Retinal pigment epithelial cell (primary cell): ENCODE measurements at places on chromosomes 5 and 9.

GRCh38 chr9:126607086-126607485, 6.6 kb upstream of the LMX1B start:
- no peak for DNase-seq

- DNase-seq, result no peak
Measured at GRCh38 chr5:179908528-179908927, 831 bp upstream of the TBC1D9B start.

- no peak for DNase-seq
Measured at GRCh38 chr9:37919246-37919955, 15.5 kb upstream of the SLC25A51 start.

DNA sequence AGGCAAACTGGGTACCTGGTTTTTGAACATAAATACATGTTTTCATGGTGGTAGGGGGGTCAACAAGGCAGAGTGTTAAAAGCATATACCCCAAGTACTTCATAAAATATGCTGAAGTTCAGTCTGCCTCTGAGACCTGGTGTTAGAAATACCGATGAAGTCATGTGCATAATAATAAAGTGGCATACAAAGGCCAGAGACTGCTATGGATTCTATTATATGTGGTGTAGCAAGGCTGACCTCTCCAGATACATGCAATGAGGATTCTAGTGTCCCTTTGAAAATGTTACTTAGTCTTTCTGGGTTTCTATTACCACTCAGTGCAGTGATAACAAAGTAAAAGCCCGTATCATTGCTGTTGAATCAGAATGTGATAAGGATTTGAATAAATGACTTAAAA, 487.5 kb upstream of the ZNF608 start:
- no peak for DNase-seq

- no peak for DNase-seq
Measured at GRCh38 chr5:149014571-149015031, 48.3 kb downstream of the SH3TC2 start.

DNA sequence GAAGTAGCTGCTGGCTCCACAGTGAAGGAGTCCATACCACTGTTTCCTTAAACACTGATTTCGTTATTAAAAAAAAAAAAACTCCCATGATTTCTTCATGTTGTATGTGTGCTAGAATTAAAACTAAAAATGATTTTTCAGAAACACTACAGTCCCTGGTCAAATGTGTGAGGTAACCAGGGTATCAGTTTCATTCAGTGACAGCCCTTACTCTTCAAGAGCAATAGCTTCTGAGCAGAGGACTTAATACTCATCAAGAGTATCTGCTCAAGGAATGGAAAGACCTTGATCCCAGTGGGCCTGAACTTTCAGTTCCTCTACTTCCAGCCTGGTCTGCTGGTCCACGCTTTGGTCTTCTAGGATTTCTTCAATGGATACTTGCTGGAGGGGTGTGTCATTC, 95.1 kb downstream of the BNC2 start:
- DNase-seq, result no peak

- no peak for DNase-seq
Measured at GRCh38 chr5:36312953-36313672, 11.4 kb upstream of the RANBP3L start.

DNA sequence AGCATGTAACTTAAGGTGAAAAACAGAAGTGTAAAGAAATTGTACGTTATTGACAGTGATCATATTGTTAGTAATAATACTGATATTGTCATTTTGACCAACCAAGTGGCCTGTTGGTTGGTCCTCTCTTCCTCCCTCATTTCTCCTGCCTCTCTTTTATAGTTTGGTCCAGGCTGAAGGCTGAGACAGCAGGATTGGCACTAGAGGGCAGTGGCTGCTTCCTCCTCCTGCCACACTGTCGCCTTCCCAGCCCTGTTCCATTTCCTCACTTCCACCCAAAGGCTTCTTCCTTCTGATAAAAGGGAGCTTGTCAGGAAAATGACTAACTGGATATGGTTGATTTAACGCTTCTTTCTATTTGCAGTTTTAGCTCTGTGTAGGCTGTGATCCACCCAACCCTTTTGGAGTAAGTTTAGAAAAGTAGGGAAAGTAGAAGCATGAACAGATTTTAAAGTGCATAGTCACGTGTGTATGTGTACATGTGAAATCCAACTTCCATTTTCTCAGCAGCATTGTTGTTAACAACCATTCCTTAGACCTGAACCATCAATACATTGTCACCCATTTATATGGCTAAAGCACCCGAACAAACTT, 35.6 kb downstream of the PTCD2 start:
- no peak for DNase-seq

DNA sequence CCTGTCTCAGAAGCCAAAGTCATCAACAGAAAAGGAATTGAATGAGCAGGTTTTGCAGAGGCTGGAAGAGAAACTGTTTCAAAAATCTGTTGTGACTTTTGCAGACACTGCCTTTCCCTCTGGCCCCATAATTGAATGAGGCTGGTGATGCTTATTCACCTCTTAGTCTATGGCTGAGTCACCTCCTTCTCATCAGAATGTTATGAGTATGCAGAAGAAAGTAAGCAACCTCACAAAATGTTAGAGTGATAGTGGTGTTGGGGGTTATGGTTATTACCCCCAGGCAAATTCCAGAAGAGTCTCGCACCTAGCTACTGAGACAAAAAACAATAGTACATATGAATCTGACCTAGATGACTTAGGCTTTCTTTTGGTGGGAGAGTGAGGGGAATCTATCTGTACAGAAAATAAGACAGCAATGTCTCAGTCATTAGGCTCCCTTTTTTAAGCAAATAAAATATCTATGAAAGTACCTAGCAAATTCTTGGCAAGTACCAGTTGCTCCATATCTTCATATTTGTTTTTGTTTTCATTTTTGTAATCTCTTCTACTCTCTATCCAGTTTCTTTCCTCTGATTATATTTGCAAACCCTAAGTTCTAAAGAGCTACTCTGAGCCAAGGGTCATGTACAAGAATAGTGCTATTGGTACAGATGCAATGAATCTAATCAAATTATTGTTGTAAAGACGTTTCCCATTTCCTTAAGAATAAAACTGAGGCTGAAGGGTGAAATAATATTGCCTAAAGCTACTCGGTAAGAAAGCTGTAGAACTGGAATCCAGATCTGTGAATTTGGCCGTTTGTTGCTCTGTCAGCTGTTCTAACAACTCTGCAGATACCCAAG, 498.1 kb upstream of the TNC start:
- DNase-seq, result no peak

DNA sequence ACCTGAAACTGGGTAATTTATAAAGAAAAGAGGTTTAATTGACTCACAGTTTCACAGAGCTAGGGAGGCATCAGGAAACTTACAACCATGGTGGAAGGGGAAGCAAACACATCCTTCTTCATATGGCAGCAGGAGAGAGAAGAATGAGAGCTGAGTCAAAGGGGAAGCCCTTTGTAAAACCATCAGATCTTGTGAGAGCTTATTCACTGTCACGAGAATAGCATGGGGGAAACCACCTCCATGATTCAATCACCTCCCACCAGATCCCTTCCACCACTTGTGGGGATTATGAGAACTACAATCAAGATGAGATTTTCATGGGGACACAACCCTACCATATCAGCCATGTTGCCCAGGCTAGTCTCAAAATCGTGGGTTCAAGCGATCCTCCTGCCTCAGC, 143.4 kb downstream of the FGF18 start:
- DNase-seq, result no peak

- DNase-seq, result no peak
Measured at GRCh38 chr9:15430920-15431844, 8.5 kb downstream of the SNAPC3 start.

GRCh38 chr5:79831381-79832309, 142.0 kb downstream of the CMYA5 start:
- no peak for DNase-seq

- no peak for DNase-seq
Measured at GRCh38 chr9:88672874-88673689, 138.1 kb downstream of the NXNL2 start.

DNA sequence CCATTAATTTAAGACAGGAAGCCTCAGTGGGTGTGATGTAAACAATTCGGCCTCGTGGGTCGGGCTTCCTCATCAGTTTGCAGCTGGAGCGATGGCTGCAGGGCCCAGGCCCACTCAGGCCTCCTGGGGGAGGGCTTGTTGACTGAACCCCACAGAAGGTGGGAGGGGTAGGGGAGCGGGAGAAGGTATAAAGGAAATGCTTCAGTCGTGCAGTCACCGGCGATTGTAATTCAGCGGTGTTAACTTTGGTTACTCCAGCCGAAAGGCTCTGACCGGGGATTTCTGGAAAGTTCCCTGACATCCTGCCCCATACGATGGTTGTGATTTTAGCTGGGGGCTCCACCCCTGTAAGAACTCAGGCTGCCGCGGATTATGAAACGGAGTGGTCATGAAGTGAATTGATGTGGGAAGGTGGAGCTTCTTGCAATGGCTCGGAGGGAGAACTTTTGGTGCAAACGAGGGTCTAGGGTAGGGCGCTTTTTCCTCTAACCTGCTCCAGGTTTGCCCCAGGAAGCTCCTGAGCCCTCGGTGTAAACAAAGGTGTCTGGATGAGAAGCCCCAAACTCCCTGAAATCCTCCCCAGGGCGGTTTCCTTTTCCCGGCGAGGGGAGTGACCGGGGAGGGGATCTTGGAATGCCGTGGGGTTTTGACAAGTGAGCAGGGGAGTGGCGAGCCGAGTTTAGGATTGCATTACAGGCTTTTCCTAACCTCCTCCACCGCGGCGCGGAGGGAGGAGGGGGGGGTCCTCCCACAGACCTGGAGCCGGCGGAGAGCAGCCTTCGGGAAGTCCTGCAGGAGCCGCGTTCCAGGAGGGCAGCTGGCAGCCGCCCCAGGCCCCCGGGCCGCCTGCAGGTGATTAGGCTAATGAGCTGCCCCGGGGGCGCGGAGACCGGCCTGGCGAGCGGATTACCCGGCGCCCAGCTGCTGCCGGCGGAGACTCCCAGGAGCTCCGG, 215.5 kb downstream of the PDZD2 start:
- no peak for DNase-seq

DNA sequence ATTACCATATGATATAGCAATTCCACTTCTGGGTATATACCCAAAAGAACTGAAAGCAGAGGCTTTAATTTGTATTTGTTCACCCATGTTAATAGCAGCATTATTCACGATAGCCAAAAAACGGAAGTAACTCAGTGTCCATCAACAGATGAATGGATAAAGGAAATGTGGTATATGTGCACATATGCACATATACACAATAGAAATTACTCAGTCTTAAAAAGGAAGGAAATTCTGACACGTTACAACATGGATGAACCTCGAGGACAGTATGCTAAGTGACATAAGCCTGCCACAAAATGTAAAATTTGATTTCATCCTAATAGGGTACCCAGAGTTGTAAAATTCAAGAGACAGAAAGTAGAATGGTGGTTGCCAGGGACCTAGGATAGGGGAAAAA, 54.9 kb downstream of the NUP155 start:
- DNase-seq, result no peak

GRCh38 chr9:4167079-4167671, 132.7 kb downstream of the GLIS3 start:
- peak; percentile 78 for DNase-seq

GRCh38 chr9:121294866-121295661, 27.1 kb downstream of the GSN start:
- DNase-seq, result no peak
